Kidney capillary endothelial cell (primary cell): ENCODE measurements at places on chromosomes 12 and 14.

GRCh38 chr14:67285876-67286452 is 44.7 kb downstream of the PALS1 start:
- DNase-seq: peak; percentile 56

DNA sequence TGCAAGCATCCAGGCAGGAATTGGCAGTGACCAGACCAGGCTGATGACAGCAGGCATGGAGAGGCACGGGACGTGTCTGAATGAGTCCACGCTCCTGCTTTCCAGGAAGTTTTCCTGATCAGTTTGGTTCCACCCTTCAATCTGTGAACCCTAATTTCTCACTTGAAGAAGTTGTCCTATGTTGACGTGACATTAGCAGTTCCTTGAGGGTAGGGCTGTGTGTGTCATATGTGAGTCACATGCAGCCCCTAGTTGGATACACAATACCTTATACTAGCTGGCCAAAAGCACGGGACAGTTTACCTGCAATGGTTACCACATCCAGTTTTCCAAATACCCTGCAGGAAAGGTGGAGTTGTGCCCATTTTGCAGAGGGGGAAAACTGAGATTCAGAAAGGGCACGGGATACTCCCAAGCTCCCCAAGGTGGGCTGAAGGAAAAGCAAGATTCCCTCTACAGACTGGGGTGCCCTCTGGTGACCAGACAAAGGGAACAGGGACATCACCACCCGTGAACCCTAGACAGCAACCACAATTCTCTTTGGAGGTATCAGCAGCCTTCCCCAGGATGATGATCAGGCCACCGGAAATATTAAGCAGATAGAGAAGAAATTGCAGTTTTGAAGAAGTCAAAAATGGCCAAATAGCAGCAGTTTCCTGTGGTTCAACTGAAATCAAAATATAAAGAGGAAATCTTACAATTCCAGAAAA is 194.5 kb downstream of the PHETA1 start:
- no peak for DNase-seq

GRCh38 chr14:104512771-104513640 is 66.6 kb upstream of the C14orf180 start:
- DNase-seq: no peak

DNA sequence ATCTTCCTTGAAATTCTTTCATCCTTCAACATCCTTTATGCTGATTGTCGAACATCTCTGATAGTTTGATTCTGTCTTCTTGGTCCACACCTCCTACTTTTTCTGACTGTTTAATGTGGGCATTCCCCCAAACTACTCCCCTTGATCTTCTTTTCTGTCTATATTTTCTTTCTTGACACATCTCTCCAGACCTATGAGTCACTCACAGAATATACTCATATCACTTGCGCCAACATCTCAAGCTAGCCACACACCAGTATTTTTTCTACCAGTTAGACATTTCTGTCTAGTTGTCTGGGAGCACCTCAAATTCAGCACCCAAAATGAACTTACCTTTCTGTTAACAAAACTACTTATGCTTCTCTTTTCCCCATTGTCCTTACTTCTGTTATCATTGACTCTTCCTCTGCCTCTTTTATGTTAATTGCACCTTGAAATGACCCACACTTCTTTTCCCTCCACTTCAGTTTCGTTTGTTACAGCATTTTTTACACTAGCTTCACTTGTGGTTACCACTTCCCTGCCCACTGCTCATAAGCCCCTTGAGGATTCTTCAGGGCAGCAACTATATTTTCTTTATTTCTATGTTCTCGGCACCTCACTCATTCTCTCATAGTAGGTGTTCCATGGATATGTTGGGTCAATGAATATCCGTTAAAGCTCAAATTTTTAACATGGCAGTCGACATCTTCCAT is 33.5 kb downstream of the TSHR start:
- no peak for DNase-seq

DNA sequence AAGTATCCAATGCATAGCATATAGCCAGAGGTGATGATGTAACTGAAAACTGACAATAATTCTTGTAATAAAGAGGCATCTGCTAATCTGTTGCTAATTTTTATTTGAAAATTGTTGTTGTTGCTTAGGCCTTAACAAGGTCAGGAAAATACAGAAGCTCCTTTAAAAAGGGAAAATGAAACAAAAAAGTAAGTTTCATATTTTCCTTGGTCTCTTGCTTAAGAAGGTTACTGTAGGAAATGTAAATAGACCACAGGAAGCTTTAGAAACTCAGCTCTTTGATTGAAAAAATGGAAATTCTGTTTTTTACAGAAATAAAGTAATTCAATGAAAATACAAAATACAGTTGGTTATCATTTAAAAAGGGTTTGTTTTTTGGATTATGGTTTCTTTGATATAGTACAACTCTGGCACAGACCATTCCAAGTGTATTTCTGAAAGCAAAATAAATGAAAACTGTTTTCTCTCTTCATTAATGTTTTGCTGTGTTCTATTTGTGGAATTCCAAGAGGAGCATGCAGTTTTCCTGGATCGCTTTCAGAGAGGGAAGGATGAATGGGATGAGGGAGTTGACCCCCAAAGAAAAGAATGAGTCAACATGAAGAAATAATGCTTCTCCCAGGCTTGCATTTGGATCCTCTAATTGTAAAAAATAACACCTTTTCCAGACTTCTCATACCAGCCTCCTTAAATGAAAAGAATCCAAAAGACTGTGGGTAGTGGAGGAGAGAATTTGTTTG is 398.0 kb upstream of the FAR2 start:
- DNase-seq: no peak

- no peak for DNase-seq
These were observed 45.0 kb downstream of the NOPCHAP1 start for GRCh38 chr12:105030820-105031807.

DNA sequence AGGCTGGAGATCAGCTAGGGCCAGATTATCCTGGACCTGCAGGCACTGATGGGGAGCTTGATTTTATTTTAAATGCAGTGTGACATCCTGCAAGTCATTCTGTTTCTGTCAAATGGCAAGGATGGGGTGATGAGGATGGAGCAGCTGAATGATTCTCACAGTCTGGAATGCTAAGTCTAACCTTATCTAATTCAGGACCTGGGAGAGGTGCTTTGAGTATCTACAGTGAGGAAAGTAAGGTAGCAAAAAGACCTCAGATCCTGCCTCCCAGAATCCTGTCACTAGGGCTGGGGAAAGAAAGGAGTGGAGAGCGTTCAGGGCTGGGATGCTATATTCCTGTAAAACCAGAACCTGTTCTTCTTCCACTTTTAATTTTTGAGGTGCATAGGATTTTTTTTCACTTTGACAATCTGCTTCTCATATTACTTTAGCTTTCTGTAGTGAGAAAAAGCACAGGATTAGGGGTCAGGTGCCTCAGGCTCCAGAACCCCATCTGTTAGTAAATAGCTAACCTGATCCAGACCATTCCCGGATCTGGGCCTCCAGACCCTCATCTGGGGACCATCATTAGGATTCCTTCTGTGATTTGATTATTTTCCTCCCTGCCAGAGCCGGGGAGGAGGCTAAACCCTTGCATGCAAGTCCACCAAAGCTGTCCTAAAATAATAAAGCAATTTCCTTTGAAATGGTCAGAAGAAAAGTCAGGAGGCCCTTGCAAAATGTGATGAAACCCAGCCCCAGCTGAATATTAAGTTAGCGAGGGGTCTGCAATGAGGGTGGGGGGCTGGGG is 54.7 kb downstream of the ASCL1 start:
- DNase-seq: no peak

DNA sequence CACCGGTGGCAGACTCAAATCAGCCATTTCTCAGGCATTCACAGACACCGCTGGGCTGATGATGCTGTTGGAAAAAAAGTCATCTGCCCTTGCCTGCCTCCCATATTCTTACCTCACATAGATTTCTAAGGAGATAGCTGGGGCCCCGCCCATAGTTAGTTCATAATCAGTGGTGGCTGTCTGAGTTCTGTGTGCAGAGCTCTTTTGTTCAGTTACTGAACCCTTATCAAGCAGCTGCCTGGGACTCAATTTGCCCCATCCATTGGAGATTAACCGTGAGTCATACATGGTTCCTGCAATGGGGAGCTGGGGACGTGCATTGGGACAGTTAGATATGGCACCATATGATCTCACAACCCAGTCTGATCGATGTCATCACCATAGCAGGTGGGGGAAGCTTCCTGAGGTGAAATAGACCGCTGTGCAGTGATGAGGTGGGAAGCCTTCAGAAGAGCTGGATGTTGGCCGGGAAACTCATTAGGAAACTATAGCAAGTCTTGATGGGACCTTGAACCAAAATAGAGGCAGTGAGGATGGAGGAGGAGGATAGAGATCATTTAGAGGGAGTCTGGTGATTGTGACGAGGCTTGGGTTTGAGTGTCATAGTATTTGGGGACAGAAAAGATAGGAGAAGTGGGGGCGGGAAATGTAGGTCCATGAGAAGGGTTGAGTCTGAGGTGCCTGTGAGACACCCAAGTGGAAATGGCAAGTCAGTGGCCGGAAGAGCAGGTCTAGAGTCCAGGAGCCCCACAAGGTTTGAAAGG is 147.8 kb downstream of the GCH1 start:
- no peak for DNase-seq

- DNase-seq: no peak
These were observed 150.6 kb downstream of the BCAT1 start for GRCh38 chr12:24798335-24798734.

DNA sequence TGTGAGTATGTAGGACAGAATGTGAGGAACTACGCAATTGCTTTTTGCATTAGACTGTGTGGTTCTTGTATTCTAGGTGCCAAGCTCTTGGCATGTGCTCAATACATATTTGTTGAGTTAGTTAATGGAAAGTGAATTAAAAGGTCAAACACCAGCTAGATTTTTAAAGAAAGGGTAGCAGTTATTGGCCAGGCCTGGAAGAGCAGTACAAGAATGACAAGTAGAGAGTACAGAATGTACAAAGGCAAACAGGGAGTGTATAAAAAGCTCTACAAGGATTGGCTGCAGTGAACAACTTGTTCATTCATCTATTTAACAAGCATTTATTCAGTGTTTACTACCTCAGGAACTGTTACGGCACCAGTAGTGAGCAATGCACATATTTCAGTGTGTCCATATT is 854.0 kb upstream of the SEL1L start:
- DNase-seq: no peak

GRCh38 chr12:7042842-7043241 is 17.7 kb upstream of the C1S start:
- DNase-seq: peak; percentile 7

DNA sequence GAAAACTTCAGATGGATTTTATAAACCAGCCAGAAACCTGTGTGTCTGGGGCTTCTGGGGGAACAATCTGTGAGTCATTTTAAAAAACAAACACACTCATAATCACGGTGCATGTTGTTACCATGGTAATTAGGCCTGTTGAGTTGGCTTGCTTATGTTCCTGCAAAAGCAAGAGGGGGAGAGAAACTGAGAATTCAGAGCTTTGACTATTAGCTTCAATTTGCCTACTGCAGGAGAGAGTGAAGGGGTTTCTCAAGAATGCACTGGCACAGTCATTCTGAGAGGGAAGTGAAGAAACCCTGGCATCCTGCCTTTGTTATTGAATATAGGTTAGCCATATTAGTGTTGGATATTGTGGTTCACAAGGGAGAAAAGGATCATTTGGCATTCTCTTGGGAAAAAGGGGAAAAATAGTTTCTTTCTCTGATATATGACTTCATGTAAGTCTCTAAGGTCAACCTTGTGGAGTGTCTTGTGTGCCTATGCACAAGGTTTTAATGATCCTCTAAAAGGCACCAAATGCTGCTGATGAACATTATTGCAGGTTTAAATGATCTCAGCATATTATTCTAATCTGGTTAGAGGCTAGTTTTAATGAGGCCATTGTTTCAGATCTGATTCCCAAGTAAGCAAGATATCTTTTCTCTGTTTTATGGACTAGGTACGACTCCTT is 12.9 kb downstream of the GNG2 start:
- peak; percentile 67 for DNase-seq

GRCh38 chr12:20459920-20460319 is 91.6 kb downstream of the PDE3A start:
- no peak for DNase-seq

DNA sequence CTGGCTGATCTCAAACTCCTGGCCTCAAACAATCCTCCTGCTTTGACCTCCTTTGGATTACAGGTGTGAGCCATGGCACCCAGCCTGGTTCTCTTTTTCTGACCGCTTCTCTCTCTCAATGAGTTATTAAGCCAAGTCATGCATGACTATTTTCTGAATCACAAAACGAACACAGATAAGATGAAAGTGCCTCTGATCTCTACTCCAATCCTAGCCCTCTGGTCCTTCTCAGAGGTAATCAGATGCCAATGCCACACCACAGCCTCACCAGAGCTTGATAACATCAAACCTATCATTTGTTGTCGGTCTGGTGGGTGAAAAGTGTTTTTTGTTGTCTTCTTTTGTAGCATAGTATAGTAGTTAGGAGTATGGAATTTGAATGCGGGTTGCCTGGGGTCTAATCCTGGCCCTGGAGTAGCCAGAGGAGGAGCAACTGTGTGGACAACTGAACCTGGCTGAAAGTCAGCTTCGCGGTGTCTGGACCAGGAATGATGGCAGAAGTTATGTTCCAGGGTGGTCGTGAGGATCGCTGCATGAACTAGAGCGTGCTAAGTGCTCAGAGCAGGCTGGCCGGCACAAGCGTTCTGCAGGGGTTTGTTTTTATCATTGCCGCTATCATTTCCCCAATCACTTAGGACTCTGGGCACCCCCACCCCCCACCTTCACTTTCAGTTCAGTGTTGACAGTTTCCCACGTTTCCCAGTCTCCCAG is 77.9 kb downstream of the SPRING1 start:
- no peak for DNase-seq
